AG04449 (cell line): ENCODE measurements at places on chromosomes 11 and 22.

- DNase-seq, result no peak
Measured at GRCh38 chr11:6127881-6128280, 20.4 kb downstream of the OR56B4 start.

DNA sequence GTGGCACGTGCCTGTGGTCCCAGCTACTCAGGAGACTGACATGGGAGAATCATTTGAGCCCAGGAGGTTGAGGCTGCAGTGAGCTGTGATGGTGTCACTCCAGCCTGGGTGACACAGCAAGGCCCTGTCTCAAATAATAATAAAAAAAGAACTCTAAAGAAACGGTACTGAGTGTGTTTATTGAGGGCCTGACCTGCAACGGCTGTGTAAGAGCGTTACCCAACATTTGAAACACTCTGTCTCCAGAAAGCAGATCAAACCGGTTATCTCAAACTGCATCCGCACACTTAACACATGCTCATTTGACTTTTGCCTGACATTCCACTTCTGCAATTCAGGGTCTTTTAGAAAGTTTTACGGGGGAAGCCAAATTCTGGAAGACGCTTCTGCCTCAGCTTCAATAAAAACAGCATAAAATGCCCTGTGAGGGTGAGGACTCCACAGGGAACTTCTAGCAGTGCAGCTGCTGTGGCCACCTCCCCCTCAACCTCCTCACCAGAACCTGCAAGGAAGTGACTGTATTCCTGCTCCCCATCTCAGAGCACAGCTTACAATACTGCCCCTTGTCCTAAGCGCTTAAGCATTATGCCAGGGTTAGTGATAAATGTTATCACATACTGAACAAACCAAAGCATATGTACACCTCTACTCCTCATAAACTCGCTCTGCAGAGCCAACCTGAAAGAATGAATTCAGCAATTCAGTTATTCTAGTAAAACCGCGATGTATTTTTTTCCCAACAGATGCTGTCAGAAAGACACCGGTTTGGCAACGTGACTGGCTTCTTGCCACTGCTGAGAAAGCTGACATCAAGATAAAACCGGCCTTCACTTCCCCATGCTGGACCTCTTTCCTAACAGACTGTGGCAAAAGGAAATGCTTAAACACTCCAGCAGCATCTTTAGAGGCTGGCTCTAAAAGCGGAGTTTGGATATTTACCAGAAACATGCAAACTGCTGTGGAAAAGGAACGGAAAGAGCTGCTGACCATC is 52.2 kb downstream of the PRDM10 start:
- no peak for DNase-seq

GRCh38 chr11:849104-849824 is 6.6 kb downstream of the TSPAN4 start:
- DNase-seq, result no peak

DNA sequence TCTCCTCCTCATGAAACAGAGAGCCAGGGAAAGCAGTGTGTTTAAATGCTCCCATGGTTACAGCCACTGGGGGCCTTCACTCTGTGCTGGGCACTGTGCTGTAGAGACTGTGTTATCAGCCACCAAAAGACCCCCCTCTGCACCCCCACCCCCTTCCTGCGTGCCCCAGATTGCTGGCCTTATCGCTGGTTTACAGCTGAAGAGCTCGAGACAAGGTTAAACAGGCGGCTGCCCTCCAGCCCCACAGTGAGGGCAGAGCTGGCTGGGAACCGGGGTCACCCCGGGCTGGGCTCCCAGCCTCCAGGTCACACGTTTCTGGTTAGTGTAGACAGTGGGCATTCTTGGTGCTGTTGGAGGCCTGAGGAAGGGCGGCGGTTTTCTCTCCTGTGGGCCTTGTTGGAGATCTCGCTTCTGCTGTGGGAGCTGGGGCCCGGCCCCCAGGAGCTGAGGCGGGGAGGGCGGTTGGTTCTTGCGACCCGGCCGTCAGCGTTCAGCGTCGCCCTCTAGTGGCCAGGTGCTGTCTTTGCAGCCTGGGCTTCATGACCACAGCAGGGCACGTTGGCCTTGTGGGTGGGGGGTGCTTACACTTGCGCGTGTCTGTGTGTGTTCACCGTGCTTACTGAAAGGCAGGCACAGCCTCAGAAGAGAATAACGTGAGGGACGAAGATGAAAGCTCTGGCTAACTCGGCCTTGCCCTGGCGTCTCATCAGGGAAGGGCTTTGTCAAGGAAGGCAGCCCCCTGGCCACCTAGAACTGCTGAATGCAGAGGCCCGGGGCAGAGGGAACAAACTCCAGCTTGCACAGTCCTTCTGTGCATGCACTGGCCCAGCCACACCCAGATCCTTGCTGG is 40.8 kb downstream of the TBC1D22A start:
- no peak for DNase-seq

DNA sequence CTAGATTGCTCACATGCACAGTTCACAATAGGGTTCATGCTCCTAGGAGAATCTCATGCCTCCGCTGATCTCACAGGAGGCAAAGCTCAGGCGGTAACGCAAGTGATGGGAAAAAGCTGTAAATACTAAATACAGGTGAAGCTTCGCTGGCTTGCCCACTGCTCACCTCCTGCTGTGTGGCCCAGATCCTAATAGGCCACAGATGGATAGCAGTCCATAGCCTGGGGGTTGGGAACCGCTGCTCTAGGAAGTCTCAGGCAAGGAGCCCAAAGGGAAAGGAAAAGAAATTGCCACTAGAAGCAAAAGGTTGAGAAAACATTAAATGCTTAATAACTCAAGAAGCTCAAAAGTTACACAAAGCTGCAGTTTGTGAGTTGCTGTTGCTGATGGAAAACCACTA is 3.2 kb upstream of the TRPC6 start:
- DNase-seq, result no peak

DNA sequence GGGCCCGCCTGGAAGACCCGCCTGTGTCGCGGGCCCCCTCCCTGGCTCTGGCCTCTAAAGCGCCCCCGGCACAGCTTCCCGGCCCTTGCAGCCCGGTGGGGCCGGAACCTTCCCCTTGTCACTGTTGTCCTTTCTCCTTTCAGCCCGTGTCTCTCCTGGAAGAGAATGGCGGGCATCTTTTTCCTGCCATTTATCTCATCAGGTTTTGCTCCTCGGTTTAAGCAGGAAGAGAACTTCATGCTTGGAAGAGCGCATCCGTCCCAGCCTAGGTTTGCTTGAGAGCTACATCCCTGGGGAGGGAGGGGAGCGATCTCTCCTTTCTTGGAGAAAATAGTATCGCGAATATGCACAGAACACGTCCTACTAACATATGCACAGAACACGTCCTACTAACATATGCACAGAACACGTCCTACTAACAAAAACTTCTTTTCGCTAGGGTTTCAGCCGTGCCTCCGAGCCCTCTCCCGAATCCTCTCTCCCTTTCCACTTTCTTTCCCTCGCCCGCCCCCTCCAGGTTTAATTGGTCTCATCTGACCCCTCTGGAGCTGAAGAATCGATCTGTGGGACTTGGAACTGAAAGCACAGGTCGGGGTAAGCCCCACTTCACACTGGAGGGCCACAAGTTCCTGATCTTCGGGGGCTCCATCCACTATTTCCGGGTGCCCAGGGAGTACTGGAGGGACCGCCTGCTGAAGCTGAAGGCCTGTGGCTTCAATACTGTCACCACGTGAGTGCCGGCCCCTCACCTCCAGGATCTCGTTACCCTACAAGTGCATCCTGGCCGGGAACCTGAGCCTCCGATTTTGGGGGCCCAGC is 1.2 kb downstream of the GLB1L3 start:
- DNase-seq, result no peak

- no peak for DNase-seq
Measured at GRCh38 chr11:95816037-95816436, 25.7 kb downstream of the CEP57 start.

- no peak for DNase-seq
Measured at GRCh38 chr11:695288-695537, 191 bp upstream of the DEAF1 start.

- DNase-seq, result no peak
Measured at GRCh38 chr22:24112188-24112587, 69.1 kb upstream of the SUSD2 start.

GRCh38 chr11:72577271-72577721 is 96.9 kb downstream of the PDE2A start:
- DNase-seq, result no peak

DNA sequence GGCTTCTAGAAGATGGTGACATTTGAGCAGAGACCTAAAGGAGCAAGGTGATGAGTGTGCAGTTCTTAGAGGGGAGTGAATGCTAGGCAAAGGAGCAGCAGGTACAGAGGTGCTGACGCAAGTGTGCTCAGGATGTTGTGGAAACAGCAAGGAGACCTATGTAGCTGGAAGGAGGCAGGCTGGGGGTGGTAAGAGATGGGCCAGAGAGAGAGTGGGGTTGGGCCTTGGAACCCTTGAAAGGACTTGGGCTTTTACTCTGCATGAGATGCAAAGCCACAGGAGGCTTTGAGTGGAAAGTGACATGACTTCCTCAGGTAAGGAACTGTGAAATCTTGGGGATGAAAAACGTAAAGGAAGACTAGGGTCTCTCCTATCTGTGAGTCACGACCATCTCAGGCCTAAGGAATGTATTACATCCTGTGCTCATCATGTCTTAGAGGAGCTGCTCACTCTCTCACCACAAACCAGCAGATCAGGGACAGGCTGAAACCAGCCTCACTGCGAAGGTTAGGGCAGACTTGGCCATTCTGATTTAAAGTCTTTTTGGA is 65.4 kb downstream of the MICAL2 start:
- DNase-seq, result peak; percentile 89

GRCh38 chr11:95577716-95578460 is 211.7 kb downstream of the FAM76B start:
- peak; percentile 29 for DNase-seq

DNA sequence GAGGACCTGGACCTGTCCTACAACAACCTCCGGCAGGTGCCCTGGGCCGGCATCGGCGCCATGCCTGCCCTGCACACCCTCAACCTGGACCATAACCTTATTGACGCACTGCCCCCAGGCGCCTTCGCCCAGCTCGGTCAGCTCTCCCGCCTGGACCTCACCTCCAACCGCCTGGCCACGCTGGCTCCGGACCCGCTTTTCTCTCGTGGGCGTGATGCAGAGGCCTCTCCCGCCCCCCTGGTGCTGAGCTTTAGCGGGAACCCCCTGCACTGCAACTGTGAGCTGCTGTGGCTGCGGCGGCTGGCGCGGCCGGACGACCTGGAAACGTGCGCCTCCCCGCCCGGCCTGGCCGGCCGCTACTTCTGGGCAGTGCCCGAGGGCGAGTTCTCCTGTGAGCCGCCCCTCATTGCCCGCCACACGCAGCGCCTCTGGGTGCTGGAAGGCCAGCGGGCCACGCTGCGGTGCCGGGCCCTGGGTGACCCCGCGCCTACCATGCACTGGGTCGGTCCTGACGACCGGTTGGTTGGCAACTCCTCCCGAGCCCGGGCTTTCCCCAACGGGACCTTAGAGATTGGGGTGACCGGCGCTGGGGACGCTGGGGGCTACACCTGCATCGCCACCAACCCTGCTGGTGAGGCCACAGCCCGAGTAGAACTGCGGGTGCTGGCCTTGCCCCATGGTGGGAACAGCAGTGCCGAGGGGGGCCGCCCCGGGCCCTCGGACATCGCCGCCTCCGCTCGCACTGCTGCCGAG is 1.5 kb downstream of the LRFN4 start:
- DNase-seq, result no peak

- no peak for DNase-seq
Measured at GRCh38 chr11:37280200-37280599, 682.2 kb upstream of the RAG2 start.

GRCh38 chr22:49236541-49237075 is 591.1 kb downstream of the BRD1 start:
- no peak for DNase-seq
